ENCODE measurements at places on chromosomes 7 and 10.

- no peak for DNase-seq
Measured at GRCh38 chr7:15424468-15424867, 137.3 kb downstream of the AGMO start.

DNA sequence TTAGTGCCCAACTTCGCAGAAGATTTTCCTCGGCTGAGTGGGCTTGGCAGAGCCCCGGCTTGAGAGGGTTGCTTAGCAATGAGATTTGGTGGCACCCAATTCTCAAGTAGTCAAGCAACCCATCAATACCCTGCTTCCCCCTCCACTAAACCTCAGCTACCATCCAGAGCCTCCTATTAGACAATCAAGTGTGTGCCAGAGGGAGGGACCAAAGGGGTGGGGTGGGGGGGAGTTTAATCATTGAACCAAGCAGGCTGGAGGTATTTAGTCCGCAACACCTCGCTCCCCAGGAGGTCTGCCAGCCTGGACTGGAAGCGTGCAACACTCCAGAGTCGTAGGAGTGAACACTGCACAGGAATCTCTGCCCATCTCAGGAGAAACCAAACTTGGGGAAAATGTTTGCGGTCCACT is at the start of gene HKDC1:
Gene HKDC1, plus strand, starts transcription at position 292 of the 411 bp plus-strand sequence. Its CDS starts 104 bp downstream, at position 396.
- DNase-seq, result no peak

DNA sequence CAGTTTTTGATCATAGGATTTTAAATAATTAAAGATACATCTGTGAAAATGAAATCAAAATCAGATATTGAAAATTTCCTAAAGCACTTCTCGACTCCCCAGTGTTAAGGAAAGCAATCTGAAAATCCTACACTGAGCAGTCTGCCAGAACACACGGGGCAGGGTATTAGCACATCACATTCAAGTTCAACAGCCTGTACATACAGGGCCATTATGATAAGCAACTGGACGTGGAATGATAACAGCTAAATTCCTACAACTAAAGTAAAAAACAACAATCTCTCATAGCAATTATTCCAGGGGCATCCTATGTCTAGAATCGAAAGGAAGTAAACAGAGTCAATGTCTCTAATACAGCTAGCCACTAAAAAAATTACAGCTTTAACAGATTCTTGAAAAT is 31.7 kb downstream of the TRDMT1 start:
- no peak for DNase-seq

GRCh38 chr10:43681721-43682120 is 33.0 kb upstream of the ZNF32 start:
- DNase-seq, result no peak

- DNase-seq, result no peak
Measured at GRCh38 chr7:100173806-100174495, 3.2 kb downstream of the GPC2 start.

DNA sequence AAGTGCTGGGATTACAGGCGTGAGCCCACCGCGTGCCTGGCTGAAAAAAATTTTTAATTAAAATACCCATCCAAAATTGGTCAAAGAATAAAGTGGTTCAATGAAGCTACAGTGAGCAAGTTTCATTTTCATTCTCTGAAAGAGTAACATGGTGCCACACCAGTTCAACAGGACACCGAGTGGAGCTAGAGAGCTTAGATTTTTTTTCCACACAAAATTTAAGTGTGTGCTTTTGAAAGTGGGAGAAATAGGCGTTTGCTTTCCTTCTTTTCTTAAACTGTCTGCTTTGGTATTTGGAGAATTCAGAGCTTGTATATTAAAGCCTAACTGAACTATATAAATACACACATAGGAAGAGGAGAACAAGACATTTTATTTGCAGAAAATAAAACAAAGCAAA is 43.4 kb downstream of the BPGM start:
- no peak for DNase-seq

- DNase-seq, result no peak
Measured at GRCh38 chr10:15901889-15902288, 41.6 kb upstream of the MINDY3 start.

- DNase-seq, result no peak
Measured at GRCh38 chr7:74526780-74527179, 73.1 kb downstream of the GTF2IRD1 start.

GRCh38 chr10:128512767-128513166 is 386.5 kb upstream of the MKI67 start:
- DNase-seq, result no peak

DNA sequence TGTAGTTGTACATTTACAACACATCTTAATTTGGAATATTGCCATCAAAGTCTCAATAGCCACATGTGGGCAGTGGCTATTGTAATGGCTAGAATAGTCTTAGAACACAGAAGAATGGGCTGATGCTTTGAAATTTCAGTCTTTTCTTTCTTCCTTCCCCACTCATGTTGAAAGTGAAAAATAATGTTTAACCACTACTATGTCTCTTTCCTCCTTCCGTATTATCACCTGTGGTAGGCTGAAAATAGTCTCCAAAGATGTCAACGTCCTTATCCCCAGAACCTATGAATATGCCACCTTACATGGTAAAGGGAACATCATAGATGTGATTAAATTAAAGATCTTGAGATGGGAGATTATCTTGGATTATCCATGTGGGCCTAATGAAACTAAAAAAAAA is 154.0 kb downstream of the SUGCT start:
- DNase-seq, result no peak

GRCh38 chr10:75179657-75180177 is 30.9 kb upstream of the VDAC2 start:
- DNase-seq, result no peak

DNA sequence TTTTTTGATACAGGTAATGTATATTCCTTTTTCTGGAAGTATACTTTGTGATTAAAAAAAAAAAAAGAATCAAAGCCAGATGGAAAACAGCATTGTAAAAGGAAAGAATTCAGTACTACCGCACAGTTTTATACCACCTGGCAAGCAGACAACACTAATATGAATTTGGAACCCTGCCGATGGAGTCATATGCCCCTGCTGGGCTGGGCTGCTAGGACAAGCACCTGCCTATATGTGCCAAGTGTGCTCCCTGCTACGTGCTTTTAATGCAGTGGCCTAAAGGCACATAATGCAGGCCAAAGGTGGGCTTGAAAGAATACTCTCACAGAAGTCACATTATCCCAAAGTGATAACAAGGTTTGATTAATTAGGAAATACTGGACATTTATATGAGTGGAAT is 29.8 kb upstream of the WAC start:
- no peak for DNase-seq

DNA sequence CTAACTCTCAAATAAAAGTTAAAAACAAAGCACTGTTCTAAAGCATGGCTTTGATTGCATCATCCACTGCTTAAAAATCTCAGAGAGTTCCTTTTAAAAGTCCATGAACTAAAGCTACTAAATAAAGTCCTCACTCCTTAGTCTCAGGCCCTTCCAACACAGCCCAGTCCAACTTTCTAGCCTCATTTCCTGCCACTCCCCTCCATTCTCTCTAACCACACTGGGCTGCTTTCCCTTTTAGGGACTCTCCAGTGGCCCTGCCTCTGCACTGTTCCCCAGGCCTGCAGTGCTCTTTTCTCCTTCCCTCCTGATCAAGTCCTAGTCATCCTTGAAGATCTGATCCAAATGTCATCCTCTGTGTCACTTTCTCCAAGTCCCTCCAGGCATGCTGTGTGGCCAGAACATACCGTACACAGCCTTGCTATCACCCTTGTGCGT is 56.9 kb upstream of the PPP1R3C start:
- DNase-seq, result no peak

DNA sequence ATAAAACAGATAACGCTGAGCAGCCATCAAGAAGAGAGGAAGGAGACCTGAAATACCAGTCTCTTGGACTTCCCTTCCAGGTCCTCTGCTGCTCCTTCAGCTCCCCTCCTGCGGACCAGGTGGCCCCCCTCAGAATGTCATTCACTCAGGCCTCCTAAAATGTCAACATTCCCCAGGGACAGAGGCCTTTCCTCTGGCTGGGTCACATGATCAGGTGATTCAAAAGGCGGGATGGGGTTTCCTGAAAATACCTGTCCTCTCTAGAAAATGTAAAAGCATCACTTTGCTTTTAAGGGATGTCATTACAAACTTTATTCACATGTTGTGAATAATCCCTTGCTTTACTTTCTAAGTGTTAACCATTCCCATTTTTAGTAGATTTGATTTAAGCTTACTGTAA is 311.1 kb downstream of the INHBA start:
- no peak for DNase-seq

- no peak for DNase-seq
Measured at GRCh38 chr10:116241085-116241484, 31.9 kb downstream of the GFRA1 start.

- peak; percentile 43 for DNase-seq
Measured at GRCh38 chr10:71349406-71349805, 30.3 kb downstream of the SLC29A3 start.

DNA sequence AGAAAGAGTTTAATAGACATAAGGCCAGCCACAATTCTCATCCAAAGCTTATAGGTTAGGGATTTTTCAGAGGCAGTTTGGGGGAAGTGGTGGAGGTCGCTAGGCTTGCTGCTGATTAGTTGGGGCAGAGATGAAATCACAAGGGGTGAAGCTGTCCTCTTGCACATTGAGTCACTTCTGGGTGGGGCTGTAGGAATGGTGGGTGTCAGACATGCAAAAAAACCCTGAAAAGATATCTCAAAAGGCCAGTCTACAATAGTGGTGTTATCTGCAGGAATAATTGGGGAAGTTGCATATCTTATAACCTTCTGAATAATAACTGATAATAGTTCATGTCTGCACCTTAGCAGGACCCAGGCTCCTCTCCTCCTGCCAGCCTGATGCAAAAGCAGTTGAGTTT is 2.1 kb downstream of the FAM24B start:
- DNase-seq, result no peak

DNA sequence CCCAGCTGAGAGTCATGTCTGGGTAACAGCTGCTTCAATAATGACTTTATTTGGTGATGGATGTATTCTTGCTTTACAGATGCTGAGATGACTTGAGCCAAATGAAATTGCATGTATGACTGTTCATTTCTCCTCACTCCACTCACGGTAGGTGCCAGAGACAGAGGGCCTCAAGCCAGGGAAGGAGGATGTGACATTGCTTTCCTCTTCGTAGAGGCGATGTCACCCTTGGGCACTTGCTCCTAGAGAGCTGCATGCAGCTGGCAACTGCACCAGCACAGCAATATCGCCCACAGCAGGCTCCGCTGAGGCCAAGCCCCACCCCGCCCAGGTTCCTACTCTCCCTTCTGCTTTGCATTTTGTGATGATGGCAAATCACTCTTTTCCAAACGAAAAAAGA is 116.6 kb upstream of the AOAH start:
- DNase-seq, result no peak

DNA sequence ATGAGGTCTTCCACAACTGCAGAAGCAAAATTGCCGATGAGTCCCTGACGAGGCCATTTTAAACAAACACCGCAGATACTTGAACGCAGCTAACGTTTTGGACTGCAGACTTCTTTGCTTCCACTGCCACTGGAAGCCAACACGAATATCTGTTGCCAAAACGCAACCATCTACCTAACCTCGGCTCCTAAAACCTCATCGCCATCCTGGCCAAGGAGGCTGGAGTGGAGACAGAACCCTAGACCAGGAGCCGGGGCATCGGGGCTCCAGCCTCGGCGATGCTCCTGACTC is 493 bp downstream of the WDR91 start:
- DNase-seq, result no peak

DNA sequence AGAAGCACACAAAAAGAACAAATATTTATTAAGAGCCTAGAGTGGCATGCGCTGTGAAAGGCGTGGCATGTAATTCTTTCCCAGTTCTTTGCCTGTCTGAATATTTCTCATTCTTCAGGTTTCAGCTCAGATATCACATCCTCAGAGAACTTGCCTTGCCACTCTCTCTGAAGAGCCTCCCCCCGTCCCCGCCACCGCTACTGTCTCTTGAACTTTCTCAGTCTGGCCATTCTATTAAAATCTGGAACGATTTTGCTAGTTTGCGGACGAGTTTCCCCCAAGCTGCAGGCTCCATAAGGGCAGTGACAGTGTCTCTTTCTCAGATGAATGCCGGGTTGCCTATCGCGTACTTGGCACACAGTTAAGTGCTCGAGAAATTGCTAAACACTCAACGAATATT is 787 bp upstream of the PLEKHA1 start:
- DNase-seq, result no peak
